ENCODE measurements at places on chromosomes 16 and 17.

DNA sequence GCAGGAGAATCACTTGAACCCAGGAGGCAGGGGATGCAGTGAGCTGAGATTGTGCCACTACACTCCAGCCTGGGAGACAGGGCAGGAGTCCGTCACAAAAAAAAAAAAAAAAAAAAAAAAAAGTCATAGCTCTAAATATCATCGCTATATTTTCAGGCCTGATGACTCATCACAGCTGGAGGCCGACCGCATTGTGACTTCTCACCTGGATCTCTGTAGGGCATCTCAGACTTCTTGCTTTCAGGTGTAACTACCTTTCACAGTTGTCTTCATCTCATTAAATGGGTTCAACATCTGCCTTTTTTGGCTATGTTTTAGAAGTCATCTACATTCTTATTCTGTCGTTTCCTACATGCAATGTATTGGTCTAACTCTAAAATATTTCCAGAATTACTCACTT lies 353.1 kb upstream of the MON1B start:
- no peak for DNase-seq

DNA sequence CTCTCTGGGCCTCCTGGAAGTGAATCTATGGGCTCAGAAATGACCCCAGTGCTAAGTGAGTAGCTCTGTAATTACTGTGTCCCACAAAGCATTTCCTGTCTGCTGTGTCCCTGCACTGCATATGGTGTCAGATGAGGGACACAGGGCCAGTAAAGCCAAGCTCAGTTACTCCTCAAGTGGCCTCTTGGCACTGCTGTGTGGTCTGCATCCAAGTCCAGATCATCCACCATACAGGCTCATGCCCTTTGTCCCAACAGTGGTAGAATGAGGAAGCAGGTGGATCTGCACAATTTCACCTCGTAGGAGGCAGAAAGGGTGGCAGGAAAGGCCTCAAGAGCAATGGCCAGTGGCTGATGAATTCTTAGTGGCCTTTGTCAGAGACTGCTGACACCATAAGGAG lies 146.8 kb downstream of the SOX9 start:
- no peak for DNase-seq

DNA sequence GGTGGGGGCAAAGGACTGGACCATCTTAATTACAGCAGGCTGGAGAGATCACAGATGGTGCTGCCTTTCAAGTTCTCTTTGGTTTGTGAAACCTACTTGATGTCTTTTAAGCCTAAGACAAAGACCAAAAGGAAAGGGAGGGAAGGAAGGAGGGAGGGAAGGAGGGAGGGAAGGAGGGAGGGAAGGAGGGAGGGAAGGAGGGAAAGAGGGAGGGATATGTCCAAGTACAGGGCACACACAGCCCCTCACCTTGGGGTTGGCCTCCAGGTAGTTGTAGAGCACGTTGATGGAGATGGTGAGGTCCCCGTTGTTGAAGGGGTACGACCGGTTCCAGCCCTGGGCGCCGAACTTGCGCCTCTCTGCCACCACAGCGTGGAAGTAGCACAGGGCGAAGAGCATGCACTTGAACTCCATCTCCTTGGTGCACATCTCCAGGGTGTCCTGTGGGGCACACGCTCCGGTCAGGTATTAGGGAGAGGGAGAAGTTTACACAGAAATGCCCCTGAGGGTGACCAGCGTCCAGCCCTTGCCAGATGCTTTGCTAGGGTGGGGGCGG lies 55.4 kb downstream of the PGS1 start:
- DNase-seq = no peak

GRCh38 chr17:70136131-70136530 lies 33.2 kb upstream of the KCNJ2 start:
- no peak for DNase-seq

DNA sequence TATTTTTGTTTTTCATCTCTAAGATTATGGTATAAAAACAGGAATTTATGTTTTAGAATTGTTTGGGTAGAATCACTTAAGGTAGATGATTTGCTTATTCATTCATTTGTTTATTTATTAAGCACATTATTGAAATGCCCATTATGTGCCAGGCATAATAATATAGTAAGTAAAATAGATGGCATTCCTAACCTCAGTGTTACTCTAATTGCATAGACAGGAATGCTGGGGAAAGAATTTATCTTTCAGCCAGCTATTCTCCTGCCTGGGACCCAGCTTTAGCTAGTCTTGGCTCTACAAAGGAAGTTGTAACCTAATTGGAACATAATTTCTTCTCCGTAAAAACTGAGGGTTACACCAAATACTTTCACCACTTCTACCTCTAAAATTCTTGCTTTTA lies 44.6 kb downstream of the NFAT5 start:
- peak; percentile 64 for DNase-seq

GRCh38 chr16:11309895-11310633 lies 28.9 kb upstream of the PRM1 start:
- no peak for DNase-seq

DNA sequence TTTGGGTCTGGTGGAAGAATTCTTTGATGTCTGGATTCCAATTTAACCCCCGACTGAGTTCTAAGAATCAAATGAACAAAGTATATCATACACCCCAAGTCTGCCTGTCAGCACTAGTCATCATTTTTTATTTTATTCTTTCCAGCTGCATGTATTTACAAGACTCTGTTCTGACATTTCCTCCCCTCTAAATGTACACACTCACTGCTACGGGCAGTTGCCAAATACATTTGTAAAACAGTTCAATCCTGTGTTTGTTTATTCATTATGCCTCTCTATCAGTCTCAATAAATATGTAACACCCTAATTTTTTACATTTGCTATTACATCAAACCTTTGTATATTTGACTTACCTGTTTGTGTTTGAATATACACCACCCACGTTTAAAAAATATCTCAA lies 422.3 kb upstream of the PSMD7 start:
- no peak for DNase-seq

DNA sequence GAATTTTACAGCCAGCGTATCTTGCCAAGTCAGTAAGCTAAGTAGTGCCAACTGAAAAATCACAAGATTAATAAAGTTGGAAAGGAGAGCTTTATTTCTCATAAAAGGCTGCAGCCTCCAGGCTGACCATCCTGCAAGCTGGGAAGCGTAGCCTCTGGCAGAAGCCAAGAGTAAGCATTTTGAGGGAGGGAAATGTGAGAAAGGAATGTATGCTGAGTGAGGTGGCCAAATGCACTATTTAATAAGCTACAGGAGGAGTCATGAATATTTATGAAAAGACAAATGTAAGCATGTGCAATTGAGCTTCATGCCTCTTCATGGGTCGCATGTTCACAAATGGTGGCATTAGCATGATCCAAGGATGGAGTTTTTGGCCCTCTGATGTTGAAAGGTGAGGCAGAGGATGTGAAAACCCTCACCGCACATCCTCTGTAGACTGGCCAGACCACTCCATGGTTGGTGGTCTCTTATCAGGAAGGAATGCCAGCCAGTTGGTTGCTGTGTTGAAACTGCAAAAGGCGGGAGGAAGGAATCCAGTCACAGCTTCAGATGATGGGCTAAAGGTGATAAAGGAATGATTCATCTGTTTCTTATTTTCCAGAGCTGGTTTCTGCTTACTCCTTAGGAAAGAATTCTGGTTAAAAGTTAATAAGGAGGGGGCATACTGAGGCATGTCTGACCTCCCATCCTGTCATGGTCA lies 9.2 kb downstream of the KRT33B start:
- DNase-seq = peak; percentile 43

- no peak for DNase-seq
These were observed 554.1 kb upstream of the SALL1 start for GRCh38 chr16:51705142-51705541.

DNA sequence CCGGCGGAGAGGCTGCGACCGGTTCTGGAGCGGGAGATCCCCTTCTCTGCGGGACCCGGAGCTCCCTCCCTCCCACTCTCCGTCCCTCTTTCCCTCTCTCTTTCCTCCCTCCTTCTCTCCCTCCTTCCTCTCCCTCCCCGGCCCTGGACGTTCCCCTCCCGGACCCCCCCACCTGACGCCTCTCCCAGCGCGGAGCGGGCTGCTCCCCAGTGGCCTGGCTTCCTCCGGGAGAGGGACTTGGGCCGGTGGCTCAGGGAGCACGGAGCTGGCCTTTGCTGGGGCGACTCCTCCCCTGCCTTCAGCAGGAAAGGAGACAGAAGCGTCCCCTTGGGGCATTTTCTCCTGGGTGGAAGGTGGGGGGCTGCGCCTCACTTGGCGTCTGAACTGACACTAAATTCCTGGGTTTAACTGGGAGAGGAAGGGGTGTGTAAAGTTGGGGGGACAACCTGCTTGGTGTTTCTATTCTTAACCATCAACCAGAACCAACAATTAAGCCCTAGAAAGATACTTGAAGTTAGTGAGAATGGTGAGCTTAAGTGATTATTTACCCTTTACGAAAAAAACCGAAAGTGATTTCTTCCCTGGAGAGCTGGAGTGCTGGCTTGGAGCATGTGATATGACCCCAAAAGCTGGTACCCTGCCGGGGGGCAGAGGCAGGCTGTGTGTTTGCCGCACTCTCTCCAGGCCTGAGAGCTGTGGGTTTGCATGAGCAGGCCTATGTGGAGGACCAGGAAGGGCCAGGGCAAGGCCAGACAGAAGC lies 775 bp downstream of the SPIRE2 start:
- no peak for DNase-seq

DNA sequence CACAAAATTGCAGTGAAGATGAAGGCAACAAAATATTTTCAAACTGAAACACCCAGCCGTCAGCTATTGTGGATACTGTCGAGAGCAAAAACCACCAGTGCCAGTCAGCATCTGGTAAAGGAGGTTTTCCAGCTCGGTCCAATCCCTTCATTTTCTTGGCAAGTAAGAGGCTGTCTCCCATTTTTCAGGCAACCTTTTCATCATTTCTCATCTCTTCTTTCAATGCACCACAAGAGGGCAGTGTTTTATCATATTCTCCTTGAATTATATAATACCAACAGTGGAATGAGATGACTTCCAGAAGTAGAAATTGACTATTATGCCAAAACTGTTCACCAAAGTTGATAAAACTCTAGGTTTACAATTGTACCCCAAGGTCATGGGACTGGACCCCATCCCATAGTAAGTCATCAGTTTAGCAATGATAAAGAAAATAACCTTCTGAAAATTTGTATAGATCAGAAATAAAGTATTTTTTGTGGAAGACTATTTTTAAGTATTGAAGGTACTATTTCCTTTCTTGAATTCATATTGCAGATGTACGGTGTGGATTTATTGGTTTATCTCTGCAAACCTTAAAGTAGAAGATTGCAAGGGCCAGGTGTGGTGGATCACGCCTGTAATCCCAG lies 16.8 kb downstream of the NQO1 start:
- DNase-seq = peak; percentile 75

DNA sequence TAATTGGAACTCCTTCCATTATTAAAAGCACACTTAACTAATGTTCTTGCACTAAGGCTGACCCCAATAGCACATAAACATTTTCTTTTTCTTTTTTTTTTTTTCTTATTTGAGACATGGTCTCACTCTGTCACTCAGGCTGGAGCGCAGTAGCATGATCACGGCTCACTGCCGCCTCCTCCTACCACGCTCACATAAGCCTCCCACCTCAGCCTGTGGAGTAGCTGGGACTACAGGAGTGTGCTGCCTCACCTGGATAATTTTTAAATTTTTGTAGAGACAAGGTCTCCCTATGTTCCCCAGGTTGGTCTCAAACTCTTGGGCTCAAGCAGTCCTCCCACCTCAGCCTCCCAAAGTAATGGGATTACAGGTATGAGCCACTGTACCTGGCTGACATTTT lies 1.2 kb upstream of the ZNF652 start:
- DNase-seq = no peak

DNA sequence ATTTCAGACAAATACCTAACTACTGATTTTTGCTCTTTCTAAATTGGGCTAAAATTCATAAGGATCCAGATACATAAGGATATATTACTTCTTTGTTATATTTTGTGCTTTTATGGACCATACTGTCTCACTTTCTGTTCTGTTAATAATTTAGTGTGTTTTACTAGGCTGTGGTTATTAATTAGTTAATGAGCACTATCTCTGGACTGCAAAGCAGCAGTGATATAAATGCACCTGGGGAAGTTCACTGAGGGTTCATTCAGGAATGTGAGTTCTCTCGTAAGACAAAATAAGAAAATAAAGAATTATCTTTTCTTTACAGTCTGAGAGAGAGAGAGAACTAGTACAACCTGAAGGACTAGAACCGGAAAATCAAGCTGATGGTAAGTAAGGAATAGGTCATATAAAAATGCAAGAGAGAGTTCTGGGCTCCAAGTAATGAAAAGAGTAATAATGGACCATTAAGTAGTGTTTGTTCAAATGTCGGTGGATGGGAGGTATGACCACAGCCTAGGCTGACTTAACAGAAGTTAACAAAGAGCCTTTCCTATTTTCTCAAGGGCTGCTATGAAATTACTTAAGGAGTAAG lies 55.6 kb downstream of the IKZF3 start:
- DNase-seq = no peak

DNA sequence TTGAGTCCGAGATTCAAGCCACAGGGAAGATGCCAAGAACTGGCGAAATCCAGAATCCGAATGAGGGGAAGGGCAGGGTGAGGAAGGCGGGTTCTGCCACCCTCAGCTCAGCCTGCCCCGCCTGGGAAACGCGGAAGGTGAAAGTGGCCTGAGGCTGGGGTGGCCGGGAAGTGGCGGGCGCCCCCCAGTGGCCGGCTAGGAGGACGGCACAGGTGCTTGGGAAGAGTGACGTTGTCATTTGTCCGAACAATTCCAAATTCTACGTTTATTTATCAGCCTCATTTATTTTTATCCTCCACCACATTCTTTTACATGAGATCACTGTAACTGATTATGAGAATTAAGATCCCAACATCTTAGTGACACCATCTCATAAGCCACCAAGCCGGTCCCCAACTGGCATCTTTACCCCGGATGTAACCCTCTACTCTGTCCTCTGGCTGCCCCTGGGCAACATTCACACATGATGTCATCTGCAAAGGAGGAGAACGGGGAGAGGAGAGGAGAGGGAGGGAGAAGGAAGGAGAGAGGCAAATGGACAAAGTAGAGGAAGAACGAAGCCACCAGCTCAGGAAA lies 21.3 kb downstream of the SRCIN1 start:
- DNase-seq = peak; percentile 54

GRCh38 chr16:73048292-73049080 lies 558 bp upstream of the ZFHX3 start:
- DNase-seq = peak; percentile 60

GRCh38 chr17:56870081-56870651 lies 36.2 kb downstream of the DGKE start:
- DNase-seq = no peak

DNA sequence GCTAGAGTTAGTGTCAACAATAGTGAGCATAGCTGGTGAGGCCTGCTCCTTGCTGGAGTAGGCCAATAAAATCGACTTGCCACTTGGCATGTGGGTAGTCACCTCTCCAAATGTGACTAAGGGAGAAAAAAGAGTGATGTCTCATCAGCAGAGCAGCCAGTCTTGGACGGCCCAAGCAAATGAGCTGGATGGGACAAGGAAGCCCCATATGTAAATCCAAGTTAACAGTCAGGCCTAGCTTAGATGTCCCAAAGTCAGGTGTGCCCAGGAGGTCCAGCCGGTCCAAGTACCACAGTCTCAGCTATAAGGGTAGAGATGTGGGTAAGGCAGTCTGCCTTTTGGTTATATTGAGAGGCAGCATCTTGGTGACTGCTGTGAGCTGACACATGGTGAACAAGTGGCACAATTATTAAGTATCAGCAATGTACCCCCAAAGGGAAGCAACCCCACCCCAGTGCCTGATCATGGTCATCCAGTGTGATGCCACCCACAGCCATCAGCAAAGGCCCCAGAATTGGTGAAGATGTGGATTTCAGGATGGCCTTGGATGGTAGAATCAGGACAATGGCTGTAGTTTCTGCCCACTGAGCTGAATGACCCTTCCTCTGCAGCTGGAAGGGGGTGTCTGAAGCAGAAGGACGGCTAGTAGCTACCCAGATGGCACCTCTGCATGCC lies 83.4 kb downstream of the TNFRSF13B start:
- no peak for DNase-seq
